Stimulated activated naive CD8-positive, alpha-beta T cell treated with anti-CD3 and anti-CD28 coated beads, Interleukin-15, amount 100 ng/mL, for 72 hours (primary cell): ENCODE measurements at places on chromosomes 12 and 14.

- no peak for DNase-seq
Measured at GRCh38 chr12:91211866-91212265, 29.2 kb upstream of the DCN start.

DNA sequence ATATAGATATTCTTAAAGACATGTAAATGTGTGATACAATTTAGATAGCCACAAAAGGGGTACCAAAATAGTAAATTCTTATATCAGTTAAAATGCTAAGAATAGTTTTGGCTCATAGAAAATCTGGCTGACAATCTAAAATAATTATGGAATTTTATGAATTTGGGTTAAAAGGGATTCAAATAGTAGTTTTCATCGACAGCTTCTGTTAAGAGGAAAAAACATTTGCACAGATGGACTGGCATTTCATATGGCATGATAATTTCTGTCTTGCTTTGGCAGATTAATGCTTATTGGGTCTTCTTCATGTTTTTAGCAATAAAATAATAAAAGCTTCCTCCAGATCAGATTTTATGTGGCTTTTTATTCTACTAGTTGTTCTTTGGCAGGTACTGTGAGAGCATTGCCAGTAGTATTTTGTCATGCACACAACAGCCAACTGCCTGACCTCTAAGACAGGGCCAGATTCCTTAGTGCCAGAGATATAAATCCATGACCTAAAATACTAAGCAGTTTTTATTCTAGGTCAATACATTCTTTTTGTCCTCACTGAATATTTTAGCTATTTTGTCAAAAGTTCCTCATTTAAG is 9.1 kb downstream of the ABCD2 start:
- no peak for DNase-seq

DNA sequence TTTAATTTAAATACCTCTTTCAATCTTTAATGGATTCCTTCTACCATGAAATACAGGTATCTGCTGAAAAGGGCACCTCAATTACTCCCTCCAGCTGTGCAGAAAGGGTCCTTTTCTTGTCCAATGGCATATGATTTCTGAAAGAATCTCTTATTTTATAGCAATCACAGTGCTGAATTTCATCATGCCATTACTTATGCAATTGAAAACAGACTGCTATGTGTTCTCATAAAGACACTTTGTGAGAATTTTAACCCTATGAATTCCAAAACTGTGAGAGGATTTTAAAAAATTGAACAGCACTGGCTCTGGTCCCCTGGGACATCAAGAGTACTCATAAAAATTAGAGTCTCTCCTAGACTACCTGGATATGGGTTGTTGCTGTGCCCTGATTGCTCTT is 45.9 kb upstream of the CNOT2 start:
- DNase-seq = no peak

GRCh38 chr12:92073094-92073493 is 72.6 kb downstream of the BTG1 start:
- no peak for DNase-seq

- no peak for DNase-seq
Measured at GRCh38 chr12:12115514-12115913, 44.8 kb downstream of the BCL2L14 start.

DNA sequence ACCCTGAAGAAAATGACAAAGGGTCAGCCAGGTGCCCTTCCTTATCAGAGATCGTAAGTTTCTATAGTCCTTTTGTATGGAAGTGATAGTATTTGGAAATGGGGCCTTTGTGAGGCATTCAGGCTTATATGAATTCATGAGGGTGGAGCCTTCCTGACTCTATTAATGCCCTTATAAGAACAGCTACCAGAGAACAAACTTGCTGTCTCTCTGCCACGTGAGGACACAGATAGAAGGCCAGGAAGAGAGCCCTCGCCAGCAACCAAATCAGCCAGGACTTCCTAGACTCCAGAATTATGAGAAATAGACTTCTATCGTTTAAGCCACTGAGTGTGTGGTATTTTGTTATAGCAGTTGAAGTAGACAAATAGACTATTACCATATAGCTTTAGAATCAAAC is 36.7 kb downstream of the TRMT5 start:
- no peak for DNase-seq

GRCh38 chr14:99475179-99475578 is 5.5 kb downstream of the SETD3 start:
- no peak for DNase-seq

GRCh38 chr12:14962153-14962539 is 745 bp upstream of the ARHGDIB start:
- DNase-seq = no peak

- DNase-seq = no peak
Measured at GRCh38 chr12:16272222-16272621, 5.3 kb downstream of the SLC15A5 start.

- no peak for DNase-seq
Measured at GRCh38 chr12:65720136-65721130, 103.8 kb upstream of the HMGA2 start.

DNA sequence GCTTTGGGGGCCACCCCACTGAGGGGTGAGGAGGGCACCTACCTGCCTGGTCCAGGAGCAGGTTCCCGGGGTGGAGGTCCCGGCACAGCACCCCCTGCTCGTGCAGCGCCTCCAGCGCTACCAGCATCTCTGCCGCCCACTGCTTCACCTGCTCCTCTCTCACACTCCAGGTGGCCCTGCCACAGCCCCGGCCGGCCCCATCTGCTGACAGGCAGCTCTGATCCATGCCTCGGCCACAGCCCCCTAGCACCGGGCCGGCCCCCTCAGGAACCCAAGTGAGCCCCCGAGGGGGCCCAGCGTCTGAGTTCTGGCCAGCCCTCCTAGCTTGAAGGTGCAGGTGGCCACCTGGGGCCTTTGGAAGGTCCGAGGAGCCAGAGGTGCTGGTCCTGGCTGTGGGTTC is 13.6 kb downstream of the RPS6KL1 start:
- DNase-seq = no peak

GRCh38 chr12:131457028-131457310 is 253.9 kb upstream of the SFSWAP start:
- DNase-seq = no peak

GRCh38 chr14:98348505-98348904 is 923.5 kb downstream of the BCL11B start:
- no peak for DNase-seq

DNA sequence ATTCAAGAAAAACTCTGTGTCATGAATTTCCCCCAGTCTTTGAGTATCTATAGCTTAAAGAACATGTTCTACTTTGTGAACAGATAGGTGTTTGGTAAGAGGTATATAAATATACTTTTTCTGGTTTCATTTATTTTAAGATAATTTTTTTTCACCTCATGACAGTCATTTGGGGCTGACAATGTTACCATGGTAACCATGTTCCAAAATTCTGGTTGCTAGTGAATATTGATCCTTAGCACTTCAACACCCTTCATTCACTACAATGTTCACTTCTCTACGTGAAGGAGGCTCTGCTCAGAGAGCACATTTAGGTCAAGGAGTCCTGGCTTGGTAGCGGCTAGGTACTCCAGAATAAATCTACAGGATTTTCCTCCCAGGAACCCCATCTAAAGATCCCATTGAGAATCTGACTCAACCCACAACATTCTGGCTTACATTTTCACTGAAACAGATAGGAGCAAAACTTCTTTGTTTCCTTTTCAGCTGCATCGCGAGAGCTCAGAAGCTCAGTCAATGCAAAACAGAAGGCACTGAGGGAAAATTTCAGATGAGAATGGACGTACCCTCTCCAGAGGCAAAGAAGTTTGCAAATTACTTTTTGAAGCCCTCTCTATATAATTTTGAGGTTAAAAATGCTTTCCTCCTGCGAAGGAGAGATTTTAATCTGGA is 93.6 kb downstream of the ARF6 start:
- DNase-seq = no peak
